ENCODE measurements at places on chromosomes 12 and 14.

DNA sequence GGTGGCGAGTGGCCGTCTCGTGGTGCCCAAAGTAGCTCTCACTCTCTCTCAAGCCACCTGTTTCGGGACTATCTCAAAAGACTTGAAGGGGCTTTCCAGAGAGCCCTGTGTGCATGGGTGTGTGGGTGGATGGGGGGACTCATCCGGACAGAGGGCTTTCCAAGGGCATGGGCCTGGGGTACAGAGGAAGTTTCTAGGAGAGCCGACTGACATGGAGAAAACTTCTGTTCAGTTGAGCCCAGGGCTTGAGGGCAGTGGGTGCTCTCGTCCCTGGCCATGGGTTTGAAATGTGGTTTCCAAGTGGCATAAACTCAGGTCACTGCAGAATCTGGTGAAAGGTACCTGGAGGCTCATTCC is 47.4 kb upstream of the MEG3 start:
- no peak for DNase-seq

DNA sequence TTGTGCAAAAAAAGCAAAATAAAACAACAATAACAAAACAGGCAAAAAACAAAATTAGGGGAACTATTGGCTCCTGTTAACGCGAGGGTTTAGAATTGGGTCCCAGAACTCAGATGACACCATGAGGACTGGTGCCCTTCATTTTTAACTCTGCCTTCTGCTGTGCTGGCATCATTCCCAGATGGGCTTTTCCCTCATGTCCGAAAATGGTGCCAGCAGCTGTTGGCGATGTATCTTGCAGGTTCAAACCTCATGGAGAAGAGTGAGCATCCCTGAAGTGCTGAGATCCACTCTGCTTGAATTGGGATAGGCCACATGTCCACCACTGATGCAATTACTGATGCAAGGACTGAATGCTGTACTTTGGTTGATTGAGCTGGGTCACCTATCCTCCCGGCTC is 61.1 kb downstream of the MYRFL start:
- DNase-seq: no peak

DNA sequence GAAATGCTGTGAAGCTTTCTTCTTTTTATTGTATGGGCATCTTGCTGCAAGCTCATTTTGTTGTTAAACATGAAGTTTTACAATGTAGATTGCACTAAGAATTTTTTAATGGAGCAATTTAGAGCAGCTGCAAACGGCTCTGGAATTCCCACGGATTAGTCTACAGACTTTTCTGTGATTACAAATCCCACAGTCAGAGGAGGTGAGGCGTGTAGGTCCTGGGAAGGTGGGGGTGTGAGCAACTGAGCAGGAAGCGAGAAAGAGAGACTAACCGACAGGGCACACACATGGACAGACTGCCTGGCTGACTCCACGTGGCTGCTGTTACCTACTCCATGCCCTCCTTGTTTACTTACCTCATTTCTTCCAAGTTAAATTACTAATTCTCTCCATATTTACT is 348.5 kb downstream of the NPAS3 start:
- DNase-seq: no peak

DNA sequence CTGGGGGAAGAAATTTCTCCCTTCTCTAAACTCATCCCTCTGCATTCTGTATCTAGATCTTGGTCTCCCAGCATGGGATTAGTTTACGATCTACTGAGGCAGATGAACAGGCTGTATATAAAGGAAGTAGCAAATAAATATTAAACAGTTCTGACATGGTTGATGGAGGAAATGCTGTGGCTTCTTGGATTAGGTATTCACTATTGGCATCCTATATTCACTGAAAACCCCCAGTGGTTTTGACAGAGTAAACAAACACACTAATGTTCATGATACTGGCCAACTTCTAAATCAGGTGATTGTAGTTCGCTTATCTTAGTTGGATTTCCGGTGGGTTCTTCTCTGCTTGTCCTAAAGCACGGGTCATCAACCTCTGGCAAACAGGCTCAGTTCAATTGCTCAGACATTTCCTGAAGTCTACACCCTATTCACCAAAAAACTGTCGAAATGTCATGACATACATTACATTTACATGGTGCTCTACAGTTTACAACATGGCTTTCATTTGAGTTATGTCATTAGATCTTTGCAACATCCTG is 433.9 kb downstream of the EGLN3 start:
- DNase-seq: no peak

GRCh38 chr12:45282411-45282810 is 66.5 kb downstream of the ANO6 start:
- DNase-seq: no peak

DNA sequence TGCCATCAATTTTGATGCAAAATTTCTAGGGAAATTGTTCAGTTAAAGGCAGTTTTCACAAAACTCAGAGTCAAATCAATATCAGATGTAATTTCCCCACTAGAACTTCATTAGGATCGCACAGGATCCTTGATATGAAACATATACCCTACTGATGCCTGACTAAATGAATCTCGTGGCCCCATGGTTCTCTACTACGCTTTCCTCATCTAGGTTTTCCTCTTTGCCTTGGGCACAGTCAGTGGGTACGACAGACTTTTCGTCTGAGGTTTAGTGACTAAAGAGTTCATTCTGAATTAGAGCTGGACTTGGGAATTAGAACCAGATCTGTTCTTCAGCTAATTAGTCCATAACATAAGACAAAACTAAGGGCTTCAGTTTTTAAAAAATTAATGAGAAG is 42.5 kb upstream of the GNPNAT1 start:
- DNase-seq: no peak

DNA sequence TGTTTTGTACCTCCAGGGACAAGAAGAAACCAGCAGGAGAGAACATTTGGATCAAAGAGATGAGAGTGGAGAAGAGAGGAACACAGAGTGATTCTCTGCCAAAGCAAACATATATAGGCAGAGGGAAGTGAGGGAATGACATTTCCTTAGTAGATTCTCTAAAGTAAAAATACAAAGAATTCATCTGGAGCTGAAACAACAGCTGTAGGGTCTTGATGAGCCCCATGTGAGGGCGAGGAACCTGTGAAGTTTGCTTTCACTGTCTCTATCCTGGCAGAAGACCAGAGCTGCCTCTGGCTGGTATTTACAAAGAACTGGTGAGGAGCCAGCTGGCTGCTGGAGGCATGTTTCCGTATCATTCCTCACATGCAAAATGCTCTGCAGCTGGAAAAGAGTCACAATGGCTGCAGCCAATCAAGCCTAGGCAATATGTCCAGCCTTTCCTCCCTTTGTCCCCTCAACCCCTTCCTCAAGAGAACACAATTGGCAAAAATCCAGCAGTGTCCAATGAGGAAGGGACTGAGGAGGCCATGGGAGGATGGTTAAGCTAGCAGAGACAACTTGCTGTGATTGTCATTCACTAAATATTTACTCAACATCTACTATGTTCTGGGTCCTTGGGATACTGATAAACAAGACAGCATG is 122.5 kb downstream of the PHLDA1 start:
- DNase-seq: no peak

GRCh38 chr12:95131589-95132340 is 58.3 kb upstream of the NR2C1 start:
- DNase-seq: no peak

GRCh38 chr12:57848208-57848607 is 1.7 kb upstream of the CTDSP2 start:
- DNase-seq: no peak

DNA sequence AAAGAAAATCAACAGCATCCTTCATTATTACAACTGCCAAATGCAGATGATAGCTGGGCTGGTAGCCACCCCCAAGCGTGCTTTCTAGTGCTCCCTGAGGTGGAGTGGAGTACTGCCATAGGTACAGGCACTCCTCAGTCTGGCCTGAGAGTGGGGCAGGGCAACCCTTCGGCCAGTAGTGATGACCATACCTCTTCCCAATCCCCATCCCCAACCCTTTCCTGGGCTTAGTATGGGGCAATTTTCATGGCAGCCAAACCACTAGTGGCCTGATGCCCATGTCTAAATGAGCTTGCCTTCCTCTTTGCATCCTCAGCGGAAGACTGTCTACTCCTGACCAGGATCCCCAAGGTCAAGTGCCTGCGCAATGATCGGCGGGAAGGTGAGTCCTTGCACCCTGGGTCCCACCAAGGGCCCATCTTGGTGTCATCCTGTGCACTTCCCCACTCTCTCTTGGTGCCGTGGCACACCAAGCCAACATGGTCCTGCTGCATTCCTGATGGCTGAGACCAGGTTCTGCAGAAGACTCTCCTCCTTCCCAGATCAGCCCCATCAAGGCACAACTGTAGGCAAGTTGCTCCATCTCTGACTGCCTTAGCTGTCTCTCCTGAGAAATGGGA is 65.8 kb downstream of the GALNT16 start:
- DNase-seq: no peak

DNA sequence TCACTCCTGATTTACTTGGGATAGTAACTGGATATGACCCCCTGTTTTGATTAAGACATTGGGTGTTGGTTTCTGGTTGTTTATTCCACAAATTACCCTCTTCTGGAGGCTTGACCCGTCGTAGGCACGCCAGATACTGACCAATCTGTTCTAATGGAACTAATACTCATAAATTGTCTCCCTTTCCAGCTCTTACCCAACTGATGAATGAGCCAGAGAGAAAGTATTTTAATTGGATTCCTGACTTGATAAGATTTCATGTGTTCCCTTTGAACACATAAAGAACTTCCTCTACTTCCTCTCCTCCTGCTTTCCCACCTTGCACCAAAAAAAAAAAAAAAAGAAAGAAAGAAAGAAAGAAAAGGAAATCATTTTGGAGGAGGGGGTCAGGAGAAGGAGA is 340.9 kb downstream of the PCNX1 start:
- DNase-seq: no peak

DNA sequence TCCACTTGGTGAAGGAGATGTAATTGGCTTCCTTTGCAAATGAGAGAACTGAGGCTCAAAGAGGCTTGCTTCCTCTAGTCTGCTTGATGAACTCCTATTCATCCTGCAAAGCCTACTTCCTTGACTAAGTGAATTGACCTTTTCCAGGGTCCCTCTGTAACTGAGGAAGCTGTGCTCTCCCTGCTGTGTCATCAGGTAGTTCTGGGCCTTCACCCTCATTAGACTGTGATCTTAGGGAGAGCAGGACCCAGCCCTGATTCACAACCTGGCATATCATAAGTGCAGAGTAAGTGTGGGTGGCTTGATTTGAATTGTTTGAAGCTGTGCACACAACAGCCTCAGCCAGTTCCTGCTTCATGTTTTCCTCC is 16.3 kb downstream of the ASB2 start:
- DNase-seq: no peak

- no peak for DNase-seq
Observed at GRCh38 chr12:107749083-107749482, 11.9 kb downstream of the PRDM4 start.

- peak; percentile 53 for DNase-seq
Observed at GRCh38 chr12:21989819-21990412, 48.7 kb upstream of the ABCC9 start.

DNA sequence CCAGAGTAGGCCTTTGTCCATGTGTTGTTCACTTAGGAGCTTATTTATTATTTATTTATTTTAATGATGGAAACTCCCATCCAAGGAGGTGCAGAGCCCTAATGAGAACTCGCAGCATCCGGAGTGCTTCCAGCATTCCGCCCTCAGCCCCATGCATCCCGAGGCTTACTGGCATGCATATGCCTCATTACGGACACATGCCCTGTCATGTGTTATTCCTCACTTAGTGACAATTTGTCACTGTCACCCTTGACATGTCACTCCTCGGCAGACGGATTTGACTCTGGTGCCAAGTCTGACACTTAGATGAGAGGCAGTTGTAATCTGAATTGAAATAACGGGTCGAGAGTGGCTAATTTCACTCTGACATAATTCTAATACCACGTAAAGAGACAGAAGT is 132.8 kb downstream of the VRK1 start:
- no peak for DNase-seq

DNA sequence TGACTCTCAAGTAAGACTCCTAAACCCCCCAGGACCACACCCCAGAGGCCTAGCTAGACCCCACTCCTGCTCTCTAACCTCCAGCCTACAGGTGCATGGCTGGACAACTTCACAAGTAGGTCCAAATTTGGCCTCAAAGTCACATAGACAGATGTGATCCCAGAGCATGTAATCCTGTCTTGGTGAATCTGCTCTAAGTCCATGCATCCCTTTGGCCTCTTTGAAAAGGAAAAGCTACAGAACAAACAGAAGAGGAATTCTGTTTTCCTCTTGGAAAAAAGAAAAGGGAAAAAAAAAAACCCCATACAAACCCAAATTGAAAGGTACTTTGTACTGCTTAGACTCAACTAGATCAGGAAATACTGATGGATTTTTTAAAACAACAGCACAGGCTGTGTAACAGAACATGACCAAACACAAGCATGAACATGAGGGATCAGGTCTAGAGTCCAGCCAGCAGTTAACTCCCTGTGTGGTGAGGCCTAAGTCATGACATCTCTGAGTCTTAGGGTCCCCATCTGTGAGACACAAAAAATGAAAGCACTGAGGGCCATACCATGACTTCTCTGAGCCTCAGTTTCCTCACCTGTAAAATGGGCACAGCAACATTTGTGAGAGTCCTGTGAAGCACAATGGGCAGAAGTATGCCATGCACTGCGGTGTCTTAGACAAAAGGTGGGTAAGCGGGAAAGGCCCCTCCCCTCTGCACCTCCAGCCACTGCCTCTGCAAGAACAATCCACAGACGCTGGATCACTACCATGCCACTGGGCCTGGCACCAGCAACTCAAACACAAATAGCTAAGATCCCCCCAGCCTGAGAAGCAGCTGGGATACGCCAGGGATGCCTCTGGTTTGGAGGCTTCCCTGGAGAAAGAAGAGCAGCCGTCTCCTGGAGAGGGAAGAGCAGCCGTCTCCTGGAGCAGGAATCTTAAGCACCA is 9.9 kb downstream of the PITPNM2 start:
- no peak for DNase-seq

GRCh38 chr12:121184425-121184824 is 25.5 kb upstream of the P2RX4 start:
- no peak for DNase-seq

DNA sequence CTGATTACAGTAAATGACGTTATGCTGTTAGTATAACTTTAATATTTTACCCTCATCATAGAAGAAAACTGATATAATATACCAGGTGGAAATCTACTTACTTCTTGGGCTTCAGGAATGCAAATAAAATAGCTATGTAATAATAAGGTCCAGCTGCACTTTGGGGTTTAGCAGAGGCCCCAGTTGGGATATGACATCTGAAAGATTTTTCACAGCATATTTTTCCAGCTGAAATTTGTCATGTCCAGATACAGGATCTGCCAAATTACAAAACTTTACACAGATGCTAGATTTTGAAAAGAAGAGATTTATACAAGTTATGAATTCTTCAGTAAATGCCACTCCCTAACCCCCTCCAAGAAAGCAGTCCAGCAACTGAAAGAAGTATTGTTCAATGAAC is 29.2 kb upstream of the DCN start:
- DNase-seq: no peak

DNA sequence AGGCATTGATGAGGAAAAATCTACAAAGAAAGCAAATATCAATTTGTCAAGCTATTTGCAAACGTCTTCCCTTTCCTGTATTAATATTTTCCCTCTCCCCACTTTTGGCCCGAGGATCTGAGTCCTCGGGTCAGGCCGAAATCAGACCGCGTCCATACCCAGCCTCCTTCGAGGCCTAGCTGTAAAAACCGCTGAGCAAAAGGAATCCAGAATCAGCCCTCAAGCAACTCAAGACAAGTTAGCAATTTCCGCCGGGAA is 353 bp upstream of the MAPK1IP1L start:
- DNase-seq: no peak
